ENCODE measurements at places on chromosomes 3 and 15. TPM values are rescaled to one million over a fixed set of nuclear protein-coding genes. Genes with fewer than 3 reads are reported as not detected.

The LPP gene
- 2,216 TPM for total RNA-seq

- DNase-seq: no peak
Measured at GRCh38 chr3:61600195-61600594, 38.8 kb downstream of the PTPRG start.

DNA sequence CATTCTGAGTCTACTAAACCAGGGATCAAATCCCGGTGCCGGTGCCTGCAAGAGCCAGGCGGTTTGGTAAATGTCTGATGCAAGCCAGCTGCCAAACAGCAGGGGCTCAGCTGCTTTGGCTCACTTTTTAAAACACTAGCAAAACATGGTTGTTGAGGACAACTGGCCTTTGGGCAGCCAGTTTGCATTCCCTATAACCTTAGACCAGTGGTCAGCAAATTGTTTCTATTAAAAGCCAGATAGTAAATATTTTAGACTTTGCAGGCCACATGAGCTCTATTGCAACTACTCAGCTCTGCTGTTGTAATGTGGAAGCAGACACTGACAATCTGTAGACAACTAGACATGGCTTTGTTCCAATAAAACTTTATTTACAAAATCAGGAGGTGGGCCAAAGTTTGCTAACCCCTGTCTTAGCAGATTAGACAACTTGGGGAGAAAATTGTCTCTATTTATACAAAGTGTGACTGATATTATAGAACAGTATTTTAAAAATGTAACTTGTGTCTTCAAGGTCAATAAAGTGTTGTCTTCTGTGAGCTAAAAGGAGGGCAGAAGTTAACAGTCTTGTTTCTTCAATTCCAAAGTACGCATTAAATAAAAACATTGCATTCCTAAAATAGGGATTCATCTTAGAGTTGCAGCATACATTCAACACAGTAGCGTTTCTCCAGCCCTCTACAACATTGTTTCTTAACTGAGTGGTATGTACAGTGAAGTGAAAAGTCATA, 67.6 kb downstream of the SSUH2 start:
- DNase-seq: no peak

DNA sequence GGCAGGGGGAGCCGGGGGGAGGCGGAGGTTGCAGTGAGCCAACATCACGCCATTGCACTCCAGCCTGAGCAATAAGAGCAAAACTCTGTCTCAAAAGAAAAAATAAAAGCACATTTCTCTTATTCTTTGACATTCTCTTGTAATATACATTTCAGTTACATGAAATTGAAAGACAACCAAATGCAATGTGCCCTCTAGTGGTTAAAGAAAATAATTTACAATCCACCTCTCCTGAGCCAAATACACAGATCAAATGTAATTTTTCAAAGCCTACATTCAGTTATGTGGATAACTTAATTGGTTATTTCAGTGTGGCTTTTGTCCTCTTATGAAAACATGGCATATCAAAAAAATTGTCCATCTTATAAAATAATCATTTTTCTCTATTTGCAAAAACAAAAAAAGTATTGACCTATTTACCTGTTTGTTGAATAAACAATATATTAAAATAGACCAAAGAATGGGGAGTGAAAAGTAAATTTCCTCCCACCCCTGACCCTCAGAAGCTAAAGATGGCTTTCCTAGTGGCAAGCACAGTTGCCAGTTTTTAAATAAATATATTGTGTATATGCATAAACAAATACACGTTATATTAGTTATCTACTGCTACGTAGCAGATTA, 14.2 kb upstream of the U2SURP start:
- DNase-seq: no peak

The NCK1 gene
- 54.0 TPM for total RNA-seq

DNA sequence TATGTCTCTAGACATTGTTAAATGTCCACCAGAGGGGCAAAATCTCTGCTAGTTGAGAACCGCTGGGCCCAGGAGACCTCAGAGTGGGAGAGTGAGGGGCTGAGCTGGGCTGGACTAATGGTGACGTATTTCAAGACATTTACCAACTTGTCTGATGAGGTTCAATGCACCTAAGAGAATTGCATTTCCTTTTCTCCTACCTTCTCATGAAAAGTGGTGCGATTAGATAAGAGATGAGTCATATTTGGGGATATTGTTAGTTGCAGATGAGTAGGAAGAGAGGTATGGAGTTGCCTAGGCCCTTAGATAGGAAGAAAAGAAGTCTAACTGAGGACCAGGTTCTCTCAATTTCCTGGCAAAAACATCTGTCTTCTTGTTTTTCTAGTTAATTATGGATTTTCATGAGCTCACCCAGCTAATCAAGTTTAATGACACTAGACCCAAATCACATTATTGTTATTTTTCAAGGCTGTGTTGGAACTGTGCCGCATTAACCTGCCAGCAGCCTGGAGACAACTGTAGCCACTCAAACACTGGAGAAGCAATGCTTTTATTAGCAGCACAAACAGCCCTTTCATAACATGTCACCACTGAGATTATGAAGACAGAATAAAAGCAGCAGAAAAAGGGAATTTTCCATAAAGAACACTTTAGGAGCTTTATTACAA, 144.2 kb downstream of the PDCD6IP start:
- DNase-seq: peak; percentile 5

The GRK7 gene
- not detected for total RNA-seq

GRCh38 chr3:87148020-87148419, 79.1 kb upstream of the CHMP2B start:
- no peak for DNase-seq

GRCh38 chr3:96213393-96213792, 601.0 kb upstream of the EPHA6 start:
- no peak for DNase-seq

The HDAC11 gene
- 41.0 TPM for total RNA-seq

The RTP1 gene
- not detected for total RNA-seq

DNA sequence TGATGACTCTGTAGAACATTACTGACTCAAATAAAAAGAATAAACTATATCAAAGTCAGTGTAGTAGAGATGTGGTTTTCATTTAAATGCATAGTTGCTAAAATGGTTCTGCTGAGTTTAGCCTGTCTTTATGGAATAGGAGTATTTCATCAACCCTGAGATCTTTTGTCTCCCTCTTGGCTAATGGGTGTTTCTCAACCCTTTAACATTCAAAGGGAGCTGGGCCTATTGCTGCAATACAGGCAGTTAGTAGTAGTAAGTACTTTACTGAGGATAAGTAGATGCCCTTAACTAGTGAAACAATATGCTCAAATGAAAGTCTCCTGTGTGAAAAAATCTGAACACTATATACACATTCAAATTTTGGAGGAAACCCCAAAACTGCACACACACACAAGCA, 184.7 kb upstream of the TTC14 start:
- no peak for DNase-seq

The FAH gene
- total RNA-seq: 14.9 TPM

The FMN1 gene
- 4.8 TPM for total RNA-seq

GRCh38 chr3:155368786-155369185, 75.3 kb upstream of the STRIT1 start:
- DNase-seq: no peak

- no peak for DNase-seq
Measured at GRCh38 chr15:75640483-75641178, 607 bp upstream of the IMP3 start.
